Fibroblast of skin of left biceps (primary cell): ENCODE measurements at places on chromosomes 11 and 22.
A peak's percentile ranks its signal among the peaks of the same experiment; 100 is the strongest.

GRCh38 chr22:29934596-29934995 lies 51.6 kb downstream of the MTMR3 start:
- DNase-seq: no peak

GRCh38 chr22:37747715-37748100 lies 50.9 kb downstream of the TRIOBP start:
- DNase-seq: no peak

DNA sequence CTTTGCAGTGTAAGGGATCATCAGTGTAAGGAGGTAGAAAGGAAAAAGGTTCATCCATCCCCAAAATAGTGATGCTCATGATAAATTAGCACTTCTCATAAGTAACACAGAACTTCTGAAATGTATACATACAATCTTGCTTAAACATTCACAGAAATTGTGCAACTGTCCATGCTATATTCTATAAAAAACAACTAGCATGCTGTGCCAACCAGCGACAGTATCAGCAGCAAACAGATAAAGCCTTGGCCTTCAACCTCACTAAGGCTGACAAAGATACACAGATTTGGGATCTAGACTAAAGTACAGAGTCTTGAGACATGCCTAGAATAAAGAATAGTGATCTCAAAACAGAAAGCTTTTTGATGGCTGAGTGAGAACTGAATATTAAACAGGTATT lies 74.1 kb upstream of the CHRM4 start:
- DNase-seq: no peak

DNA sequence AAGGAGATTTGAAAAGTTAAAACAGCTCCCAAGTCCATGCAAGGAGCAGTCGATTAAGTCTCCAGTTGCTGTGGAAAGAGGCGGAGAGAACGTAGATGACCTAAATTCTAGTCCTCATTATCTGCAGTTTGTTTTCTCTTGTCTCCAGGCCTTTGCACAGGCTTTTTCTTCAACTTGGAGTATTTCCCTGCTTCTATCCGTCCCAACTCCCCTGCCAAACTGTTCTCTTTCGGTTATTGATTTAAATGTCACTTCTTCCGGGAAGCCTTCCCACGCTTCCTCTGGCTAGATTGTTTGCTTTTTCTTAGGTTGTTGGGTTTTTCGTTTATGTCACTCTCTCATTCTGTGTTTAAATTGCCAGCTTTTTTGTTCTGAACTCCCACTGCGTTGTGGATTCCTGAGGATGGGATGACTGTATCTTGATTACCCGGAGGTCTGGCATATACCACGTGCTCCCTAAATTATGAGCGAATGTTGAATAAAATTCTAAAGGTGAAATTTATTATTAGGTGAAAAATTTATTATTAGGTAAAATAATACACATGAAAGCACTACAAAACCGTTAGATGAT lies 463 bp downstream of the TMEM126B start:
- no peak for DNase-seq

DNA sequence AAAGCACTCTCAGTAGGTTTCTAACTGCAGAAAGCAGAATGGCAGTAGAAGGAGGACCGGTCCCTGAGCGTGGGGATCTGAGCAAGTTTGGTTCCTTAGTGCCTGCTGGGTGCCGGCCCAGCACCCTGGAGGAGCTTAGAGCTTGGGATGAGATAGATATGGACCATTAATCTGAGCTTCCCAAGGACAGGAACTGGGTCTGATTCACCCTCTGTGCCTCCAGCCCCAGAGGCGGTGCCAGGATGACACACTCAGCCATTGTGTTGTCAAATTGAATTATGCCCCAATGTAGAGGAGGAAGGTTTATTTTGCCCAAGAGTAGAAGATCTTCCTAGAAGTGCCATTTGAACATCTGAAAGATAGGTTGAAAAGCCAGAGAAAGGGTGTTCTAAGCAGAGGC lies 4.3 kb downstream of the ZC3H7B start:
- no peak for DNase-seq

GRCh38 chr11:66333896-66334604 lies 2.2 kb downstream of the RIN1 start:
- no peak for DNase-seq

DNA sequence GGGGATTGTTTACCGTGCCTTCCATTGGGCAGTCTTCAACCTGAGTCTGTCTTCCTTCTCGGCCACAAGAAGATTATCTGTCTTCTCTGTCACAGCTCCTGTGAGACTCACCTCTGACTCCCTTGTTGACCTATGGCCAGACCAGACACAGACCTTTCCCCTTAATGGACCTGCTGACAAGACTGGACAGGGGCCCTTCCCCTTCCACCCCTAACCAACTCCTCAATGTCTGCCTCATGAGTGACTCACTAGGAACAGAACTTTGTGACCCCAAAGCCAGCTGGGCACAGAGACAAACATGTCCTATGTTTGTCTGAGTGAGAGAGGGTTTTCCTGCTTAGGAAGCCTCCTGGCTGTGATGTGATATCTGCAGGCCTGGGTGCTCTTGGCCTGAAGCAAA lies 405.0 kb downstream of the BRD1 start:
- DNase-seq: no peak

GRCh38 chr11:3056296-3057068 lies 741 bp downstream of the CARS1 start:
- no peak for DNase-seq

DNA sequence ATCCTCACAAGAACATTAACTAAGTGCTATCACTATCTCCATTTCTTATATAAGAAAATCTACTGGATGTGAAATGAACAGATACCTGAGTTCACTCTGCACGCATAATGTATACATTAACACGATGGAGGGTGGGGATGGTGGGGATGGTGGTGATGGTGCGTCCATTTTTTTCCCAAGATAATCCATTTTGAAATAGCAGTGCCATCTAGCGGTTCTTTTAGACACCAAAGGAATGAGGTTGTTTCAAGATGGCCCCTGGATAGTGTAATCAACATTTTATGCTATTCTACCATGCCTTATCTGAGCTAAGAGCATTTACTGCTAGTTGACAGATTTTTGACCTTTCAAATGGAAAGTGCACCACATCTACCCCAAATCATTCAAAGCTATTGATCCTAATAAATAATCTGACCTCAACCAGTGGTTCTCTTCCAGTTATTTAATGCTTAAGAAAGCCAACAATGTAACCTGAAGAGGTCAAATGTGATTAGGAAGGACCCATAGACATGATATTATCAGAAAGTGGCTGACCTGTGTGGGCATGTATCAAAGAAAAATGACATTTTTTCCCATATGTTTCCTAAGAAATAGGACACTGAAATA lies 714.7 kb upstream of the TENM4 start:
- DNase-seq: peak; percentile 12

DNA sequence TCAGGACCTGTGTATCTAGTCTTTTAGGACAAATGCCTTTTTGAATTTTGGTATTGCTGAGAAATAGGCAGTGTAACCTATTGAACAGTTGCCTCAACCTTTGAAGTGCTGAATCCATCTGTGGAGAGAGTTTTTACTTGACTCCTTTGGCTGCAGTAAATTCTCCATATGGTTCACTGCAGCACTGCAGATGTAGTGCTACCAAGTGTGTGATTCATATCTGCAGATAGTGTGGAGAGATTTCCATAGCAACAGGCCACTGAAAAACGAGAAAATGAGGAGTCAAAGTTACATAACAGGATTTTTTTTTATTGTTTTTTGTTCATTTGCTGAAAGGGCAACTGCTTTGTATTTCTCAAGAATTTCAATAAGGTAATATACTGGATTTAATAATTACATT lies 356.1 kb downstream of the RAB38 start:
- DNase-seq: peak; percentile 3

- DNase-seq: no peak
These were observed 59.3 kb downstream of the DEPDC5 start for GRCh38 chr22:31812977-31813605.

DNA sequence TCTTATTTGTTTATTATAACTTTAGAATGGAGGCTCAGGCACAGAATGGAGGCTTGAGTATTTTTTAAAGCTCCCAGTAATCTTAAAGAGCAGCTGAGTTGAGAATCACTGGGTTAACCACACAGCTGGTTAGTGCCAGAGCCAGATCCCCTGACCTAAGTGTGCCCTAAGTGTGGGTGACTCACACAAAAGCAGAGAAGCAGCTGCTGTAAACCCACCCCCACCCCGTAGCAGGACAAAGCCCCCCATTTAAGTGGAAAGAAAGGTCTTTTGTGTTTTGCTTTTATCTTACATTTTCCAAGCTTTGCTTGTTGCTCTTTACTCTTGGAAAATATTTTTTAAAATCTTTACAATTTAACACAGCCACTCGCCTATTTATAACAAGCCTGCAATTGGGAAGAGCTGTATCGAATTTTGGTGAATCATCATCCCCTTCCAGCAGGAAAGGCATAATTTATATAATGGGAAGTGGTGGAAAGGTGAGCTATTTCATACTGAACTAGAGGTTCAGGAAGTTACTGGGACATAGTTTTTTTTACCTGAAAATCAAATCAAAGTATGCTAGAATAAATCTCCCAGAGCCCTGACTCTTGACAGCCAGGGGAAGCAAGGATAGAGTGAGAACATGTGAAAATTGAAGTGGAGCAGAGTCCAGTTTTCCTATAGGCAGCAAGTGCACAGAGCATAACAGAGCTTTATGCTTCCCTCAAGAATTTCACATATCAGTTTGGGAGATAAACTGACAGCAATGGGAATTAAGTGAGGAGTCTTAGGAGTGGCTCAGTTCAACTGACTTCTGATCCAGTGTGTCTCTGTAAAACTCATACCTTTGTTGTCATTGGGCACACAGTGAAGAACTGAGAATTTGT lies 405.7 kb downstream of the AASDHPPT start:
- no peak for DNase-seq

GRCh38 chr11:61718621-61719302 lies 33.7 kb upstream of the MYRF start:
- DNase-seq: peak; percentile 22

DNA sequence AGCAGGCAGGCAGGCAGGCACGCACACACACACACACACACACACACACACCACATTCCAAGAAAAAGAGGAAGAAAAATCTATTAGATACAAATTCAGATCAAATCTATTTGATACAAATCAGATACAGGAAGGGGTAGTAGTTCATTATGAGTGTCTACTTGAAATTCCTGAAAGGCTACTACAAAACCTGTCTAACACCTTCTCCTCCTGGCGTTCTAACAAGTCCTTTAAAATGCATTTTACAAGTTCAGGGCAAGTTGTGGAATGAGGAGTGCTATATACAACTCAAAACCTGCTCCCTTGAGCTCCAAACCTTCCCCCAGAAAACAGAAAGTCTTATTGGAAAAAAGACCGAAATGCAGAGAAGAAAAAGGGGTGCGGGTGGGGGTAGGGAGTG lies 476 bp downstream of the ARHGAP32 start:
- DNase-seq: no peak

DNA sequence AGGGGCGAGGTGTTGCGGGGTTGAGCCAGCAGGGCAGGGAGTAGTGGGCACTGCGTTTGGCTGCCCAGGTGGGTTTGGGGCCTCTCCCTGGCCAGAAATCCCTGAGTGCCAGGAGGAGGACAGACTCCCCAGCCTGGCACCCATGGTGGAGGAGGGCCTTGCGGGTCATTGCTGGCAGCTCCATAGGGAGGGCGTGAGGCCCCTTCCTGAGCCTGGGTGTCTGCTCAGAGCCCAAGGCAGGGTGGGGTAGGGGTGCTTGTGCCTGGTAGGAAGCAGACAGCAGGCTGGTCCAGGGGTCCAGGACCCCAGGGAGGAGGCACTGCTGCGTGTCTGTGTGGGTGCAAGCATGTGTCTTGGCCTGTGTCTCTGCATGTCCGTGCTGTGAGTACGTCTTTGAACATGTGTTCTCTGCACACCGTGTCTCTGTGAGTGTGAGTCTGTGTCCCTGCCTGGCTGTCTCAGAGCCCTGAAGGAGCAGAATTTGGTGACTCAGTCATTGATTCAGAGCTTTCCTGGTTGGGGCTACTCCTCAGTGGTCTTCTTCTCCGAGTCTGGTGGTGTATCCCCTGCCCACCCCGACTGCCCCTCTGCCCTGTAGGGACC lies 3.9 kb downstream of the TSPAN4 start:
- no peak for DNase-seq

GRCh38 chr11:26276798-26277424 lies 55.0 kb upstream of the ANO3 start:
- no peak for DNase-seq

- no peak for DNase-seq
These were observed 9.1 kb downstream of the LTBP3 start for GRCh38 chr11:65549096-65549495.

DNA sequence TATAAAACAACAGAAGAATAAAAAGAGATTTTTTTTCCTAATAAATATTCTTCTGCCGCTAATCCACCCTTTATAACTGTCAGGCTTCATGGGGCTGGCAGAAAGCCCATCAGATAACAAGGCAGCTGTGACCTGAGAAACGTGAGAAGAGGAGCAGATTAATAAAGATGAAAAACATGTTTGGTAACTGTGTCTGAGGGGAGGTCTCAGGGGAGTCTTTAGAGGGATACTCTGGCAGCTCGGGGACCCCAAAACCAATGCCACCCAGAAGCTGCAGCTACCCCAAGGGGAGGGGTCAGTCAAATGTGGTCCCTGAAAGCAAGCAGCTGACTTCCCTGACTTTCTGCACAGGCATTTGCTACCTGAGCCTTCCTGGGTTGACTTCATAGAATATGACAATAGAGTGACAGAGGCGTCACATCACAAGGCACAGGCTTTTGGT lies 48.4 kb upstream of the POU2AF1 start:
- DNase-seq: no peak

DNA sequence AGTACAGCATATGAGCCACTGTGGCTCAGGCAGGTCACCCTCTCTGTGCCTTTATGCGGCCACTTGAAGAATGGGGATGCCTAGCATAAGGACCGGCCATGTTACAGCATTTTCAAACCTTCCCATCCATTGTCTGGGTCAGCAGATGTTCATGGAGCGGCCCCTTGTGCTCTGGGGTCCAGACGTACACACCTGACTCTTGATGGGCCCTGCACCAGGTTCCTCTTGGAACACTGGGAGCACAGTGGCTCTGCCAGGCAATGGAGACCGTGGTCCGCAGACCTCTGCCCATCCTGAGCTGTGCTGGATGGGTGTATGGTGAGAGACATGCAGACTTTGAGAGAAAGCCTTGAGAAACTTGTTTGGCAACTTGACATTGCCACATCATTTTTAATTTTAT lies 9.8 kb downstream of the PRDM11 start:
- DNase-seq: no peak

DNA sequence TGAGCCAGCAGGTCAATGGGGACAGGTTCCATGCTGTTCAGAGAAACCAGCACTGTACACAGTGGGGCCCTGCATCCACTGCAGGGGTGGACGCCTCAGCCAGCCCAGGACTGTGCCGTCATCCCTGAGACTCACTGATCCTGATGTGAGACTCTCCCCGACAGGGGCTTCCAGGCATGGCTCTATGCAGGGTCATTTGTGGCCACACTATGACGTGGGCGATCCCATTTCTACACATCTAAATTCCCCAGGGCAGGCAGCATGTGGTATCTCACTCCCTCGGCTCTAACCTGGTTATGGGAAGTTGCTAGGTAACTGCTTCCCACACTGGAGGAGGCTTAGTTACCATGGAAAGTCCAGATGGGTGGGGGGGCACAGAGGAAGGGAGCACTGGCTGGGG lies 14.2 kb upstream of the FAM83F start:
- DNase-seq: no peak

- DNase-seq: no peak
These were observed 88.3 kb downstream of the AMOTL1 start for GRCh38 chr11:94856443-94856842.
